ENCODE measurements at places on chromosomes 6 and 20.

DNA sequence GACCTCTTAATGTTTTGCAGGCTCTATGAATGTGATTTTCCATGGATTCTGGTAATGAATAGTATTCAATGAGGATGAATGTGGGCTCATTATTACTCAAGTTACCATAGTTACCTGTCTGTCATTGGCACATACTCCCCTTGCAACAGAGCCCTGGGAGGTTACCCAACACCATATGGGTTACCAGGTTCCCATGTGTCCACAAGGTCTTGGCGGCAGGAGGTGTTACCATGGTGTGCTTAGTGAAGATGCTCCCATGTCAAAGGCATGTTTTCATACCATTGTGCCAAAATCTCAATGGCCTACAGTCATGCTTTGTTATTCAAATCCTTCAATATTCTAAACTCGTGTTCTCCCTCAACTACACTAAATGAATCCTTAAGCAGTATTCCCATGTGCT is 232.5 kb downstream of the HDGFL1 start:
- no peak for DNase-seq
- H3K27me3 ChIP-seq: no peaks in the 10 kb centered on the region
- H3K4me3 ChIP-seq: no peak overlapping the region
- H3K4me1 ChIP-seq: peaks cover 3% of the 10 kb centered on the region
- H3K36me3 ChIP-seq: no peaks in the 10 kb centered on the region

GRCh38 chr6:142045380-142046278 is 87.1 kb upstream of the GJE1 start:
- no peak overlapping the region for H3K4me3 ChIP-seq
- DNase-seq: no peak
- H3K27me3 ChIP-seq: no peaks in the 10 kb centered on the region
- H3K36me3 ChIP-seq: no peaks in the 10 kb centered on the region
- no peak overlapping the region for H3K27ac ChIP-seq

DNA sequence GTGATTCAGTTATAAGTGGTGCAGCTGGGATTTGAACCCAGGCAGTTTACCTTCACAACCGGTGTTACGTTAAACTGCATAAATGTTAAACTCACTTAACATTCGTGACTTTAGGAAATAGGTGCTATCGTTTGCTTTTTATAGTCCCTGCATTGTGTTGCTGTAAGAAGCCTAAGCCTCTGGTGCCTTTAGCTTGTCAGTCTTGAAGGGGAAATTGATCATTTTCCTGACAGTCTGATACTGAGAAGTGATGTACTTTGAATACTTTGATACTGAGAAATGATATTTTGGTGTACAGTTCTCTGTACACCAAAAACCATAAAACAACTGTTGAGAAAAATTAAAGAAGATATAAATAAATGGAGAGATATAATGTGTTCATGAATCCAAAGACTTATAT is 52.5 kb upstream of the NEDD9 start:
- no peaks in the 10 kb centered on the region for H3K36me3 ChIP-seq
- H3K4me3 ChIP-seq: no peak overlapping the region
- H3K27ac ChIP-seq: no peak overlapping the region
- H3K27me3 ChIP-seq: no peaks in the 10 kb centered on the region
- DNase-seq: no peak

DNA sequence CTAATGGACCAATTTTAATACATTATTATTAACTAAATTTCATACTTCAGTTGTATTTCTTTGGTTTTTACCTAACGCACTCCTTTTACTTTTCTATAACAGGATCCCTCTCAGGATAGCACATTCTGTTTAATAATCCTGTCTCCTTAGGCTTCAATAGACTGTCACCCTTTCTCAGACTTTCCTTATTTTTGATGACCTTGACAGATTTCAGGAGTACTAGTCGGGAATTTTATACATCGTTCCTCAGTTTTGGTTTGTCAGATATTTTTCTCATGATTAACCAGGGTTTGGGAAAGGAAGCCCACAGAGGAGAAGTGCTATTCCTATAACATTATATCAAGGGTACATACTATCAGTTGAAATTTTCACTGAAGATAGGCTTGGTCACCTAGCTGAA is 768.0 kb upstream of the GJE1 start:
- DNase-seq: no peak
- H3K36me3 ChIP-seq: no peaks in the 10 kb centered on the region
- no peaks in the 10 kb centered on the region for H3K4me1 ChIP-seq
- H3K27ac ChIP-seq: no peak overlapping the region

GRCh38 chr6:155014670-155015300 is 19.7 kb downstream of the TIAM2 start:
- H3K27ac ChIP-seq: peak overlapping the region; percentile 52
- H3K4me1 ChIP-seq: peaks cover 2% of the 10 kb centered on the region
- H3K4me3 ChIP-seq: no peak overlapping the region
- no peaks in the 10 kb centered on the region for H3K36me3 ChIP-seq

GRCh38 chr6:20400456-20401204 is 1.0 kb upstream of the E2F3 start:
- no peaks in the 10 kb centered on the region for H3K27me3 ChIP-seq
- peak overlapping the region; percentile 74 for H3K4me3 ChIP-seq
- H3K4me1 ChIP-seq: no peaks in the 10 kb centered on the region
- H3K36me3 ChIP-seq: no peaks in the 10 kb centered on the region
- DNase-seq: peak; percentile 81
- H3K27ac ChIP-seq: peak overlapping the region; percentile 4

GRCh38 chr20:21380711-21381110 is 16.6 kb downstream of the NKX2-4 start:
- DNase-seq: no peak
- no peaks in the 10 kb centered on the region for H3K36me3 ChIP-seq
- H3K4me3 ChIP-seq: no peak overlapping the region
- no peak overlapping the region for H3K27ac ChIP-seq
- H3K27me3 ChIP-seq: no peaks in the 10 kb centered on the region

DNA sequence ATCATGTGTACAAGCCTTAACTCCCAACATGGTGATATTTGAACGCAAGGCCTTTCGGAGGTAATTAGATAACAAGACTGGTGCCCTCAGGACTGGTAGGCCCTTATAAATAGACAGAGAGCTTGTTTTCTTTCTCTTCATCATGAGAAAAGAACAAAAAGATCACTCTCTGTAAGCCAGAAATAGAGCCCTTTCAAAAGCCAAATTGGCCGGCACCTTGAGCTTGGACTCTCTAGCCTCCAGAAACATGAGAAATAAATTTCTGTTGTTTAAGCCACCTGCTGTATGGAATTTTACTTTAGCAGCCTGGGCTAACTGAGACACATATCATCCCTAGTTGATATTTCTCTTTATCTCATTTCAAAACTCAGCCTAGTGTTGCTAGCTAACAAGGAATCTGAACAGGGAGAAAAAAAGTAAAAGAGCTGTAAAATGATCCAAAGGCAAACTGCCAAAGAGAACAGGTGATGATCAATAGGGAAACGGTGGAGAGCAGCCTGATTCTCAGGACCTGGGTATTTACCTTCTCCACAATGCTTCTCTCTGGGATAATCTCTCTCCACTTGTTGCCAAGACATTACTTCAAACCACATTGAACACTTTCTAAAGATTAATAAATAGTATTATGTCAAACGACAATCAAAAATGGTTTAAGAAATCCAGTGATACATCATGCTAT is 6.1 kb downstream of the COL21A1 start:
- DNase-seq: no peak
- H3K4me1 ChIP-seq: peaks cover 17% of the 10 kb centered on the region
- H3K27ac ChIP-seq: peak overlapping the region; percentile 82
- H3K36me3 ChIP-seq: no peaks in the 10 kb centered on the region
- no peaks in the 10 kb centered on the region for H3K27me3 ChIP-seq
- H3K4me3 ChIP-seq: peak overlapping the region; percentile 72

- H3K27me3 ChIP-seq: no peaks in the 10 kb centered on the region
- H3K4me3 ChIP-seq: no peak overlapping the region
- no peaks in the 10 kb centered on the region for H3K4me1 ChIP-seq
- no peak for DNase-seq
Observed at GRCh38 chr6:164967102-164967501, 342.3 kb downstream of the C6orf118 start.

GRCh38 chr6:106730264-106730663 is 100.9 kb downstream of the QRSL1 start:
- H3K36me3 ChIP-seq: no peaks in the 10 kb centered on the region
- H3K27me3 ChIP-seq: no peaks in the 10 kb centered on the region
- no peak overlapping the region for H3K4me3 ChIP-seq
- peaks cover 1% of the 10 kb centered on the region for H3K4me1 ChIP-seq
- no peak overlapping the region for H3K27ac ChIP-seq

- H3K27me3 ChIP-seq: no peaks in the 10 kb centered on the region
- H3K4me1 ChIP-seq: no peaks in the 10 kb centered on the region
- H3K4me3 ChIP-seq: no peak overlapping the region
- DNase-seq: no peak
- no peak overlapping the region for H3K27ac ChIP-seq
- H3K36me3 ChIP-seq: no peaks in the 10 kb centered on the region
Observed at GRCh38 chr6:21459641-21460040, 133.9 kb upstream of the SOX4 start.

DNA sequence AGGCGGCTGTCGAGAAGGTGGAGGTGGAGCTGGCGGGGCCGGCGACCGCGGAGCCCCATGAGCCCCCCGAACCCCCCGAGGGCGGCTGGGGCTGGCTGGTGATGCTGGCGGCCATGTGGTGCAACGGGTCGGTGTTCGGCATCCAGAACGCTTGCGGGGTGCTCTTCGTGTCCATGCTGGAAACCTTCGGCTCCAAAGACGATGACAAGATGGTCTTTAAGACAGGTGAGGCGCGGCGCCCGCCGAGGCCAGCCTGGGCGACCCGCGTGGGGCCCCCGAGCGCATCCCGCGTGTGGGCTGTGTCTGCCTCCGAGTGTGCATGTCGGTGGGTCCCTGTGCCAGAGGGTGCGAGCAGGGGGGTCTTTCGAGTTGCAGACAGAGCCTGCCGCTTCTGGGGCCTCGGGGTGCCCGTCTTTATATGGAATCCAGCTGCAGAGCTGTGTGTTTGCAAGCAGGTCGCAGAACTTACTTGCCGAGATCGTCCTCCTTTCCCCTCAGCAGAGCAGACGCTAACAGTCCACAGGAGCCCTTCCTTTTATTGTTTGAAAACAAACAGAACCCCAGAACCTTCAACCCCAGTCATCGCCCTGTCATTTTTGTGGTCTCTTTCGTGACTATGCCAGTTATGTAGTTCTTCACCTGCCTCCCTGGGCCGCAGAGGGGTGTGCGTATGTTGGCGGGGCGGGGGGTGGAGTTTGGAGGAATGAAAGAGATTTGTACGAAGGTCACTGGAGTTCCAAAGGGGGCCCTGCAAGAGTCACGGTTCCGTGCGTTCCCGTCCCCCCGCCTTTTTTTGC is 766 bp downstream of the SLC16A10 start:
- H3K4me3 ChIP-seq: peak overlapping the region; percentile 75
- DNase-seq: peak; percentile 58
- no peak overlapping the region for H3K27ac ChIP-seq
- no peaks in the 10 kb centered on the region for H3K36me3 ChIP-seq

- DNase-seq: no peak
- no peaks in the 10 kb centered on the region for H3K27me3 ChIP-seq
- no peak overlapping the region for H3K4me3 ChIP-seq
- H3K4me1 ChIP-seq: no peaks in the 10 kb centered on the region
- H3K36me3 ChIP-seq: no peaks in the 10 kb centered on the region
Observed at GRCh38 chr6:26575494-26575939, 21.2 kb upstream of the ABT1 start.

DNA sequence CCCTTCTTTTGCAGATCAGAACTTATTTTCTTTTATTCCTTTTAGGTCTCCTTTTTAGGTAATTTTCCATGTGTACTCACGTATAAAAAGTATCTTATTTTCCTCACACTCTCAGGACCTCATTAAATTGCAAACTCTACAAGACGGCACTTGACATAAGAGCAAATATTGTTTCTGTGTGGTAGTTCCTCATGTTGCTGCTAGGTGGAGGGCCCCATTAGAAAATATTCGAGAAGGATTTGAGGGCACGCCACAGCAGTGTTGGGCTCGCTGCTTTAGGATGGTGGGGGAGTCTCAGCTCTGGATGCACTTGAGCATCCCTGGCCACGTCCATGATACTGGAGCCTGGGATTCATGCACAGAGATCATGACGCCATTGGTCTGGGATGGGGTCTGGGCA is 64.9 kb upstream of the ZFP64 start:
- H3K27me3 ChIP-seq: no peaks in the 10 kb centered on the region
- H3K36me3 ChIP-seq: no peaks in the 10 kb centered on the region
- DNase-seq: no peak
- H3K27ac ChIP-seq: no peak overlapping the region
- no peak overlapping the region for H3K4me3 ChIP-seq

- peak overlapping the region; percentile 98 for H3K27ac ChIP-seq
- peaks cover 7% of the 10 kb centered on the region for H3K4me1 ChIP-seq
- no peak overlapping the region for H3K4me3 ChIP-seq
- no peak for DNase-seq
- H3K36me3 ChIP-seq: no peaks in the 10 kb centered on the region
- H3K27me3 ChIP-seq: no peaks in the 10 kb centered on the region
Observed at GRCh38 chr6:157760589-157761330, 62.3 kb upstream of the SNX9 start.

- H3K36me3 ChIP-seq: no peaks in the 10 kb centered on the region
- H3K27ac ChIP-seq: no peak overlapping the region
- no peak overlapping the region for H3K4me3 ChIP-seq
- no peaks in the 10 kb centered on the region for H3K4me1 ChIP-seq
- DNase-seq: no peak
Observed at GRCh38 chr6:166435574-166435973, 52.8 kb upstream of the MPC1 start.

GRCh38 chr6:73525546-73526330 is 4.9 kb upstream of the EEF1A1 start:
- no peak overlapping the region for H3K4me3 ChIP-seq
- H3K4me1 ChIP-seq: no peaks in the 10 kb centered on the region
- H3K27me3 ChIP-seq: peaks cover 1% of the 10 kb centered on the region
- DNase-seq: no peak
- H3K27ac ChIP-seq: no peak overlapping the region
- no peaks in the 10 kb centered on the region for H3K36me3 ChIP-seq

DNA sequence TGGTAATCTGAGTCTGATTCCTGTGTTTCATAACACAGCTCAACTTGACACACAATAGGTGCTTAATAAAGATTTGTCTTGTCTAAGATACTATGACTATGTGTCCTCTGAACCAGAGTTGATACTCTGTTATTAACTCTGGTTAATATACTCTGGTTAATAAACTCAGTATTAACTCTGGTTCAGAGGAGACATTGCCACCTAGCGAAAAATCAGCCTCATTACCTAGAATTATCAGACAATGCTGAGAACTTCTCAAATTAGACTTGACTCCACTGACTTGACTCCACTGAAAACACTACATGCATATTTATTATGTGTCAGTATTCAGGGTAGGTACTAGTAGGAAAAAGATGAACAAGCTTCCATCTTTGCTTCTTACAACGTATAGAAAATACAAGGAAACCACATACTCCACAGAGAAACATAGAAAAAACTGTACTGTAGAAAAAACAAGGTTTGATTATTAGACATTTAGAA is 73.9 kb downstream of the AHI1 start:
- H3K4me3 ChIP-seq: no peak overlapping the region
- DNase-seq: no peak
- no peaks in the 10 kb centered on the region for H3K36me3 ChIP-seq
- H3K4me1 ChIP-seq: no peaks in the 10 kb centered on the region
